ENCODE measurements at places on chromosomes 13 and 19.
A peak's percentile ranks its signal among the peaks of the same experiment; 100 is the strongest.

DNA sequence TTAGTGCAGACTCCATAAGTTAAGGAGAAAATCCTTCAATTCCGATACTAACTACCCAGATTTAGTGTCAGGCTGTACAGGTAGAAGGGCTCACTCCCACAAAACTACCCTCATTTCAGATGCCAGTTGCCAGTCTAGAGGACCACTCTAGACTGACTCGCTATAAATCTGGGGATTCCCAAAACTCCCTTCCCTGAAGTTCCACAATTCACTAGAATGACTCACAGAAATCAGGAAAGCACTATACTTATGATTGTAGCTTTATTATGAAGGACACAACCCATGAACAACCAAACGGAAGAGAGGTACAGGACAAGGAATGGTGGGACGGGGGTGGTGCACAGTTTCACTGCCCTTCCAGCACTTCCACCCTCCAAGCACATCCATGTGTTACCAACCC is 321.2 kb downstream of the DIAPH3 start:
- no peak for DNase-seq

DNA sequence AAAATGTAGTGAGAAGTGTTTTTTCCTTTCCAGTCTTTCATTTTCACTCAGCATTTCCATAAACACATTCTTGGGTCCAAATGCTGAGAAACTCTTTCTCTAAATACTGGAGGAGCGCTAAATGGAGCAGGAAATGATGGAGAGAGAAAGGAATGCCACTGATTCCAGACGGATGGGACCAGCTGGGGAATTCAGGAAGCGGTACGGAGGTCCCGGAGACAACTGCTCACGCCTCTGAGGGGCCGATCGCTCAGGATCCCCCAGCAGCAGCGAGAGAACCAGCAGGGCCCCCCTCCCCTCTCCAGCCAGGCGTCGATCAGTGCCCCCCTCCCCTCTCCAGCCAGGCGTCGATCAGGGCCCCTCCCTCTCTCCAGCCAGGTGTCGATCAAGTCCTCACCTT is 13.2 kb downstream of the RASA3 start:
- DNase-seq = no peak

GRCh38 chr19:22595918-22596341 is 38.2 kb upstream of the ZNF492 start:
- peak; percentile 2 for DNase-seq

- DNase-seq = no peak
Observed at GRCh38 chr19:5772416-5772815, 12.1 kb downstream of the PRR22 start.

DNA sequence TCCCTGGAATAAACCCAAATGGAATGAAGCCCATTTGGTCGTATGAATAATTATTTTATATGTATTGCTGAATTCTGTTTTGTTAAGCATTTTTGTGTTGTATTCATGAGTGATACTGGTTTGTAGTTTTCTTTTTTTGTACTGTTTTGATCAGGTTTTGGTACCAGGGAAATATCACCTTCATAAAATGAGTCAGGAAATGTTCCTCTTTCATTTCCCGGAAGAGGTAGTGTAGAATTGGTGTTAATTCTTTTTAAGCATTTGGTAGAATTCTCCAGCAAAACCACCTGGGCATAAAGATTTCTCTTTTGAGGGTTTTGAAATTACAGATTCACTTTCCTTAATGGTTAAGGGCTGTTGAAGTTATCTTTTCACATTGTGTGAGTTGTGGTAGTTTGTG is 13.3 kb downstream of the SPATA13 start:
- no peak for DNase-seq

DNA sequence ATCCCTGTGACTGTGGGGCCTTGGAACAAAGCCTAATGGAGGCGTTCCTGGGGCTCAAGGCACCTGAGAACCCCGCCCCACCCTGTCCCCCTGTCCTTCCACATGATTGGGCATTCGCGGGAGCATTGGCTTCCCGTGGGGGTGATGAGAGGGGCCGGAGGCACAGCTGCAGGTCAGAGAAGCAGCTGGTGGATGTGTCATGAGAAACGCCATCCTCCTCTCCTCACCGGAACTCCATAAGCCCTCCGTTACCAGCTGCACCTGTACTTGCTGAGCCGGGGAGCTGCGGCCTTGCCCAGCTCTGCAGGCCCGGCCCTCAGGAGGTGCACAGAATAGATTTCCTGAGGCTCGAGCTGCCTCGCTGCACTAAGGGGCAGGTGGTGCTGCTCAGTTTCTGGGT is 42.0 kb downstream of the CAPN12 start:
- DNase-seq = no peak

DNA sequence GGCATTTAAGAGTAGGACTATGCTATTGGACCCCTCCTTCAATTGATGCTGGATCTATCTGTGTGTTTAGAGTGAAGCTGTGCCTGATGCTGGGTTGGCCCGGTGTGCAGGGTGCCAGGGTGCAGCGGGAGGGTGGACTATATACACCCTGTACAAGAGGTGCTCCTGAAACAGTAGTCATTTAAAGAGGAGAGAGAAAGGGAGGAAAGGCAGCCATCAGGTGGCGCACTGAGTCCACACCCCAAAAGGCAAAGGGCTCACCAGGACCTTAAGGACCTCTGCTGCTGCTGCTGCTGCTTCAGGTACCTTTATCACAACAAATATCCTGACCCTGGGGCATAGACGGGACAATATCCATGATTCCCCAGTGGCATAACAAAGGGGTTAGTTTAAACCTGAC is 39.4 kb downstream of the ZNF136 start:
- DNase-seq = no peak

DNA sequence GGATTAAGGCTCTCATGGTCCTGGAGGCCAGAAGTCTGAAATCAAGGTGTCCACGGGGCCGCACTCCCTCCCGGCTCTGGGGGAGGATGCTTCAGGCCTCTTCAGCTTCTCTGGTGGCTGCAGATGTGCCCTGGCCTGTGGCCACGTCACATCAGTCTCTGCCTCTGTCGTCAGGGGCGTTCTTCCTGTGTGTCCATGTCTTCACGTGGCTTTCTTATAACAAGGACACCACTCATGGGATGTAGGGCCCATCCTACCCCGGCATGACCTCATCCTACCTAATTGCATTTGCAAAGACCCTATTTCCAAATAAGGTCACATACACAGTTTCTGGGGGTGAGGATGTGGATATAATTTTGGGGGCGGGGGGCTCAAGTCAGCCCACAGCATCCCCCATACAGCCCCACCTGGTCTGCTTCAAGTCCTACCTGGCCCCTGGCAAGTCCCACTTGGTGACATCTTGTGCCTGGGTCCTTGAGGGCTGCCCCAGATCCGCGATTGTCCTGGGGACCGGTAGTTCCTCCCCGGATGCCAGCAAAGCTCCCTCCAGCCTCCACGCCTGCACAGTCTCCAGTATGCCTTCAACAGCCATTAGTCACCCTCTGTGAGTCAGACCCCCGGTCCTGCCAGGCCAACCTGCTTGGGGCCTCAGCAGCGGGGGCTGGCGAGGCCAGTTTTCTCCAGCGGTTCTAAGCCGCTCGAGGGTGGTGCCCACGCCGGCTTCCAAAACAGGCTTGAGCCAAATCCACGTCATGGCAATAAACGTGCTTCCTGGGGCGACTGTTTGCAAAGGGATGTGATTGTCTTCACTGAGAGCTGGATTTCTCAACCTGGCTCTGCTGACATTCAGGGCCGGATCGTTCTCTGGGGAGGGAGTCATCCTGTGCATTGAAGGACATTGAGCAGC is 32.2 kb downstream of the MYO9B start:
- DNase-seq = peak; percentile 81

DNA sequence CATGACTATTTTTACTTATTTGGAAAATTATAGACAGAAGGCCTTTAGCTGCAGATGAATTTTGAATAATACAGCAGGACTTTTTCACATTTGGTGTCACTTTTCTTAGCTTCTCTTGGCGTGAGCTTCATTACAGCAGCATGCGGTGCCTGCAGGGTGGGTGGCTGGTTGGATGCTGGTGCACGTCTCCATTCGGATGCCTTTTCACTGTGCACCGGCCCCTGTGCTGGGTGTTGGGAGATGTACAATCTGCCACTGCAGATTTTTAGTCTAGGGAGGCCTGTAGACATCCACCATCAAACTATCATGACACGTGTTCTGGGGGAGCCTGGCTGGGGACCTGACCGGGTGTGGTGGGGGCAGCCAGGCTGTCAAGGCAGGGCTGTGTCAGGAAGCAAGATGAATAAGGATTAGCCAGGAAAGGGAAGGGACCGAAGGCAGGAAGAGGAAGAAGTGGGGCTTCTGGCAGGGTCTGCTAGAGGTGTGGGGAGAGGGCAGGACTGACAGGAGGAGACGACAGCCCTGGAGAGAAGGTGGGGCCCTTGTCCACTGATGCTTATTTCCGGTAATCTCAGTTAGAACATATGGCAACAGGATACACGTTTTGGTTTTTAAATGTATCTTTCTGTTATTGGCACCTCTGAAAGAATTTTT is 88.8 kb downstream of the ARHGEF7 start:
- no peak for DNase-seq

DNA sequence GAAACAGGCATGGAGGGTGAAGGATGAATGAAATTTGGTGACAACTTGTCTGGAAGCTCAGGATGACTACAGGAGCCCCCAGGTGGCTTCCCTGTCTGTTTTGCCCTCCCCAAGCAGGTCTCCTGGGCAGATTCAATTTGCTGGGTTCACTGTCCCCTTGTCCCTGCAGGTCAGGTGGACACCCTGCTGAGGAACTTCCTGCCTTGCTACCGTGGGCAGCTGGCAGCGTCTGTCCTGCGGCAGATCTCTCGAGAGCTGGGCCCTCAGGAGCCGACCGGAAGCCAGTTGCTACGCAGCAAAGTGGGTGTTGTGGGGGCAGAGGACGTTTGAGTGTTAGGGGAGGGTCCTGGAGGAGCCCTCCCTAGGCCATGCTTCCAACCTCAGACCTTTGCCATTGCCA is 19.1 kb downstream of the PGLS start:
- no peak for DNase-seq

GRCh38 chr13:50831512-50831911 is 12.0 kb downstream of the DLEU7 start:
- DNase-seq = no peak

DNA sequence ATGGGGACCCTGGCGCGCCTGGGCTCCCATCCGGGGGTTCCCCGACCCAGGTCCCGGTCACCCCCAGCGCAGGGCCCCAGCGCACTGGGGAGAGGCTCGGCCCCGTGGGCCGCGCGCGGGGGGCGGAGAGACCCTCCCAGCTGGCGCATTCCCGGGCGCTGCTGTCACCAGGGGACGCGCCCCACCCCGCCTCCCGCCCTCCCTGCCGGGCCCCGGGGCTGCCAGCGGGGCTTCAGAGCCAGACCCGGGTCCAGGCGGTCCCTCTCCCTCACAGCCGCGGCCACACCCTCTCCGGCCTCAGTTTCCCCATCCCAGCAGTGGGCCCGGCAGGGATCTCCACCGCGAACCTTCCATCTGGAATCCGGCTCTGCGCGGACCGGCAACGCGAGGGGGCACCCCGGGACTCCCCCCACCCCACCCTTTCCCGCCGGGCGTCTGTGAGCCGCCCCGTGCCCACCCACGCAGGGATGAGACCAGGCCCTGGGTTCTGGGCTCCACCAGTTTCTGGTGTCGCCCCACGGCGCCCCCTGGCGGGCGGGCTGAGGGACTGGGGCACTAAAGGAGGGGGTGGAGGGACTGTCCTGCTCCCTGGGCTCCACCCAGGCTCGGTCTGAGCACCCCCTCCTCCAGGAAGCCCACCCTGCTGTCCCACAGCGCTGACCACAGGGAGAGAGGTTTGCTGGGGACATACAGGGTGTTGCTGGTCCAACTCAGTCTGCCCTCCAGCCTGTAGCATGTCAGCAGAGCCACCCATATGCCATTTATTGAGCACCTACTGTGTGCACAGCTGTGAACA is 878 bp upstream of the ADAMTSL5 start:
- DNase-seq = no peak
